ENCODE measurements at places on chromosomes 3 and 15. TPM values are rescaled to one million over a fixed set of nuclear protein-coding genes. Genes with fewer than 3 reads are reported as not detected.

Gene KIF15
- total RNA-seq, result 0.24 TPM

Gene CAV3
- not detected for total RNA-seq

Gene FGD5
- total RNA-seq, result not detected

Gene GOLGA8M
- total RNA-seq, result 2.1 TPM

Gene SERINC4
- total RNA-seq, result 0.27 TPM

GRCh38 chr3:23776352-23776891, 29.3 kb upstream of the UBE2E1 start:
- no peak for DNase-seq

DNA sequence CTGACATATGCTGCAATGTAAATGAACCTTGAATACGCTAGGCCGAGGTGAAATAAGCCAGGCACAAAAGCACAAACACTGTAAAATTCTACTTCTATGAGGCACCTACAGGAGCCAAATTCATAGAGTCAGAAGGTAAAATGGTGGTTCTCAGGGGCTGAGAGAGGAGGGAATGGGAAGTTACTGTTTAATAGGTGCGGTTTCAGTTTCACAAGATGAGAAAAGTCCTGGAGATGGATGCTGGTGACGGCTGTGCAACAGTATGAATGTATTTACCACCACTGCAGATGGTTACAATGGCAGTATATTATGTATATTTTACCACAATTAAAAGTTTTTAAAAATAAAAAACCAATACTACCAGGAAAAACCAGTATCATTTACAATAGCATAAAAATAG, 4.0 kb downstream of the TNK2 start:
- no peak for DNase-seq

Gene CAMKV
- total RNA-seq, result not detected

- no peak for DNase-seq
These were observed 41.4 kb downstream of the NFKBIZ start for GRCh38 chr3:101890716-101891115.

- DNase-seq, result no peak
These were observed 198.2 kb upstream of the UBE2E2 start for GRCh38 chr3:23004971-23005370.

Gene RNF111
- 25.2 TPM for total RNA-seq

Gene GADL1
- total RNA-seq, result not detected

DNA sequence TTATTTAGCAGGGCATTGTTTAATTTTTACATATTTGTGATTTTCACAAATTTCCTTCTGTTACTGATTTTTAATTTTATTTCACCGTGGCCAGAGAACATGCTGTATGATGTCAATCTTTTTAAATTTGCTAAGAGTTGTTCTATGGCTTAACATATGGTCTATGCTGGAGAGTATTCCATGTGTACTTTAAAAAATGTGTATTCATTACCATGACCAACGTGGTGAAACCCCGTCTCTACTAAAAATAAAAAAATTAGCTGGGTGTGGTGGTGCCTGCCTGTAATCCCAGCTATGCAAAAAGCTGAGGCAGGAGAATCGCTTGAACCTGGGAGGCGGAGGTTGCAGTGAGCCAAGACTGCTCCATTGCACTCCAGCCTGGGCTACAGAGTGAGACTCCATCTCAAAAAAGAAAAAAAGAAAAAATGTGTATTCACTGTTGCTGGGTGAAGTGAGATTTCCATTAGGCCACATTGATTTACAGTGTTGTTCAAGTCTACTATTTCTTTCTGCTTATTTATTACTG, 258.2 kb downstream of the EDEM1 start:
- no peak for DNase-seq

Gene CHAC1
- 0.69 TPM for total RNA-seq

DNA sequence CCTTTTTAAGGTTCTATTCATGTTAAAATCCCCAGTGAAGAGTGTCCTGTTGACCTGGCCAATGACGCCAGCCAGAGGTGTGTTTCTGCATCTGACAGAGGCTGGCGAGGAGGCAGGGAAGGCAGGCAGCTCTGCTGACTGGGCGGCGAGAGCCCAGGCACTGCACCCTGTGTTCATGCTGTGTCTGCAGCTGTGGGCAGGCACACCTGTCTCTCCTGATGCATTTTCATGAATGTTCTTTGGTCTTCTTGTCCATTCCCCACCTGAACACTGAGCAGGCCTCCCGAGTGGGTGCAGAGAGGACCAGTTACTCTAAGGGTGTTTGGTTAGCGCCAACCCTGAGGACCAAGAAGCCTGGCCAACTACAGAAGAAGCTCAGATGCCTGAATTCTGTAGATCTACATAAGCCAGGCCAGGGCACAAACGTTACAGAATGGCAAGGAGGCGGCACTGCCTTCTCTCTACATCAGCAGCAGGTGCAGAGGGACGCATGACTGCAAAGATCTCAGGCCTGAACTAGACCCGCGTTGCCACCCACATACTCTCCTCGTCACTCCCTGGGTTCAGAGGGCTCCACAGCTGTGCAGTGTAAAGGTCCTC, 233.7 kb downstream of the OCA2 start:
- no peak for DNase-seq

DNA sequence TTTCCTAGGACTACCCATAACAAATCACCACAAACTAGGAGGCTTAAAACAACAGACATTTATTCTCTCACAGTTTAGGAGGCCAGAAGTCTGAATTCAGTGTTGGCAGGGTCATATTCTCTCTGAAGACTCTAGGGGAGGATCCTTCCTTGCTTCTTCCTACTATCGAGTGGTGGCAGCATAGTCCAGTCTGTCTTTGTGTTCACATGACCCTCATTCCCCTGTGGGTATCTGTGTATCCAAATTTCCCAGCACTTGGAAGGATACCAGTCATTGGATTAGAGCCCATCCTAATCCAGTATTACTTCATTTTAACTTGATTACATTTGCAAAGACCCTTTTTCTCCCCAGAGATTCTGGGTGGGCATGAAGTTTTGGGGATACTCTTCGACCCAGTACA, 63.8 kb downstream of the GMPS start:
- DNase-seq, result no peak

Gene ZNF592
- total RNA-seq, result 25.1 TPM

DNA sequence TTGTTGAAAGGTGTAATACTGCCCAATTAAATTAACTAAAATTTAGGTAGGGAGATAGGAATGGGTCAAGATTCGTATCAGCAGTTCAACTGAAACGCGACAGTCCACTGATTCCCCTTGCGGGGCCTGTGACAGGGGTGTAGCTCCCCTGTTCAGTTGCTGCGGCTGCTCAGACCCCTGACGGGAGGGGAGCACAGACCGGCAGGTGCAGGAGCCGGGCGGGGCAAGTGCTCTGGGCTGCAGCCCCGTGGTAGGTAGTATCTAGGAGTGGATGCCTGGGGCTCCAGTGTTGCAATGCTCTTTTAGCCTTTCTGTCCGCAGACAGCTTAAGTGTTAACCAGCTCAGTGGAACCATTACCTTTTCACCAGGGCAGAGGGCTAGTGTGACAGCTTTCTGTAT, 164.9 kb downstream of the ROBO2 start:
- no peak for DNase-seq

Gene TRIM42
- total RNA-seq, result not detected

- DNase-seq, result peak; percentile 82
These were observed 101.9 kb upstream of the ICE2 start for GRCh38 chr15:60580650-60581376.

DNA sequence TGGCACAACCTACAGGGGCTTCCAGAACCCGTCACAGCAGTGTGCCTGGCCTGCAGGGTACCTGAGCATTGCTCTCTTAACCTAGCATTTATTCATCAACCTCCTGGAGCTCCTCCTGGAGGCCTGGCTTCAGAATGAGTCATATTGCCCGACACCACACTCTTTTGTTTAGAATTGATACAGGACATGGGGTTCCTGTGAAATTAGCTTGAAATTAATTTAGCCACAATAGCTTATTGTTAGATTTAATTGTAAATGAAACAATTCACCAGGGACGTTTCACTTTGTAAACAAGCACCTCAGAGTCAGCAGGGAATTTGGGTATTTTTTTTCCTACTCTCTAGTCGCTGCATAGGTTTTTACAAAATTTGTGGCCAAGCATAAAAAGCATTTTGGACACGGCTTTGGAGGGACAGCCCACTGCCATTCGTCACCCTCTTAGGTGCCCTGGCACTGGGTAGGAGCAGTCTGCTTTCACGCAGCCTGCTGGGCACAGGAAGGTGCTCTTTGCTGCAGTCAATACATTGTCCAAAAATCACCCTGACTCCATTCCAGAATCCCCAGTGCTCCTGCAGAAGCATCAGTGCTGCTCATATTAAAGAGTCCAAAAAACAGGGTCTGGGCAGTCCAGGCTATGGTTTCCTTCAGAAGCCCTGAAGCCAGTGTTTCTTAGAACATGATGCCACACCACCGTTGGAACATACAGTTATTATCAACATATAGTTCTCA, 60.8 kb upstream of the MEF2A start:
- no peak for DNase-seq

GRCh38 chr15:62482785-62483429, 317.8 kb upstream of the C2CD4B start:
- DNase-seq, result no peak

Gene FOXB1
- total RNA-seq, result not detected

Data from CD8-positive, alpha-beta T cell (primary cell).